ENCODE measurements at places on chromosomes 5 and 9.
A peak's percentile ranks its signal among the peaks of the same experiment; 100 is the strongest.

- no peak for DNase-seq
These were observed 164.4 kb downstream of the SEMA5A start for GRCh38 chr5:9381464-9381863.

- DNase-seq: peak; percentile 31
These were observed 6.4 kb downstream of the ARRDC1 start for GRCh38 chr9:137611623-137612609.

DNA sequence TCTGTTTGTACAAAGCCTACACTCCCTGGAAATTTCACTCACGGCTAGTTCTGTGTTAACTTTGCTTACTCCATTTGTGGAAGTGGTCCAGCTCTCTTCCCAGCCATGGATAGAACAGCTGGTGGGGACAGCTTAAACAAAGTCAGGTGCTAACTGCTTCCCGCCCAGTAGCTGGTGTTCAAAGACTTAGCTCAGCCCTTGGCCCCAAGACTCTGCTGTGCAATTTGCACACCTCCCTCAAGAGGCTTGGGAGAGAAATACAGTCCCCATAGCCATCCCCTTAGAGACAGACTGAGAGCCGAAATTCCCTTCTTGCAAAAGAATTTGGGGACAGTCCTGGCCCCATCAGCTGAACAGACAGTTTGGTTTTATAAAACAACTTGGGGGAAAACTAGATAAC, 73.8 kb upstream of the RAI14 start:
- no peak for DNase-seq

- no peak for DNase-seq
These were observed 123.6 kb upstream of the CCDC112 start for GRCh38 chr5:115419846-115420585.

- no peak for DNase-seq
These were observed 9.6 kb upstream of the AMBP start for GRCh38 chr9:114087721-114088120.
